ENCODE measurements at places on chromosomes 6 and 20. TPM values are rescaled to one million over a fixed set of nuclear protein-coding genes. Genes with fewer than 3 reads are reported as not detected.

The SLC17A9 gene
- total RNA-seq: 2.3 TPM

The PCK1 gene
- 0.72 TPM for total RNA-seq

The ULBP3 gene
- 1.8 TPM for total RNA-seq

DNA sequence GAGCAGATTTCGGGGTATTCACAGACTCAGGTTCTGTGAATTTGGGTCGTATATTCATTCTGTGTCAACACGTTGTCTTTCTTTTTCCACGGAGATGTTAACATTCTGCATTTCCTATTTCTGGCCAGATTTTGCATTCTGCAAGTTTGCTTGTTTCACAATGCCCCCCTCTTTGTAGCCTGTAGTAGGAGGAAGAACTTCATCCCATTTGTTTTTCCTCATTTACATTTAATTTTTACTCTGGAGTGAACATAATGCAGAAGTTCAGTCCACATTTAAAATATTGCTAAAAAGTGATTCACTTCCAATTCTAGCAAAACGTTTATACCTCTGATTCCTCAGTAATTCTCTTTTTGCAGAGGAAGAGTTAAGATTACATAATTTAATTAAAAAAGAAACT lies 12.9 kb downstream of the TAGAP start:
- DNase-seq: no peak

GRCh38 chr6:98711380-98711779 lies 123.0 kb upstream of the POU3F2 start:
- DNase-seq: no peak

- peak; percentile 6 for DNase-seq
These were observed 89.1 kb downstream of the AIG1 start for GRCh38 chr6:143149771-143150170.

- DNase-seq: no peak
These were observed 901 bp downstream of the CEP57L1 start for GRCh38 chr6:109096208-109096607.
